ENCODE measurements at places on chromosomes 7 and 10. TPM values are rescaled to one million over a fixed set of nuclear protein-coding genes. Genes with fewer than 3 reads are reported as not detected.

The CYP2E1 gene
- total RNA-seq = not detected

The BICC1 gene
- total RNA-seq = 1.3 TPM

The HYCC1 gene
- 61.7 TPM for total RNA-seq

The CPA4 gene
- 0.32 TPM for total RNA-seq

The CCDC172 gene
- total RNA-seq = not detected

The NPTX2 gene
- total RNA-seq = 0.91 TPM

Measured in epithelial cell of umbilical artery (primary cell).